ENCODE measurements at places on chromosomes 12 and 14. TPM values are rescaled to one million over a fixed set of nuclear protein-coding genes. Genes with fewer than 3 reads are reported as not detected.

DNA sequence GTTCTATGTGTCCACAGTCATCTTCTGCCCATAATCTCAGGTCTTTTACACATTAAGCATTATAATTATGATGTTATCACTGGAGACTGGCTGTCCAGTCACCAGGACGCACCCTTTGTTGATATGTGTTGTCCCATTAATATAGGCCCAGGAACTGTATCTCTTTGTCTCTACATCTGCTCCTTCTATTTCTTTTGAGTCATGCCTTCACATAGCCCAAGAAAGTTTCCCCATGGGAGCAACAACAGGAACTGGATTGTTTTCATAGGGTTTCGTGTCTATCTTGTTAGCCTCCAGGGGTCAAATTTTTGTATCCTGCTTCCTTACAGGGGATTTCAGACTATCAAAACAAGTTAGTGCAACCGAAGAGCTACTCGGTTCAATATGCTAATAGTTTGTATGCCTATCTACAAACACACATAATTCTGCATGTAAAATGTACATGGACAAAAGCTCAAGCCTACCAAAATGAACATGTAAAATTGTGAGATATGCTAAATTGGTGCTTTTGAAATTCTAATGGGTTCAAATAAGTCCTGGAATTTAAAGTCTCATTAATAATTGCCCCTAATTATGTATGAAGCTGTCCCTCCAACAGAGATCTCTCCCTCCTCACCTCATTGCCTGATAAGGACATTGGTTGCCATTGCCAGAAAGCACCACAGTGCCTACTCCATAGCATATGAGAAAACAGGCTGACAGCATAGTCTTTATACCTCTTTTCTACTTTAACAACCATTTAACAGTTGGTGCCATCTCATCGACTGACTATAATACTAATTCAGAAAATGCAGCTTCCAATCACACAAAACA lies 99.8 kb upstream of the DIO2 start:
- DNase-seq = no peak

GRCh38 chr12:75823475-75823874 lies 208.1 kb downstream of the PHLDA1 start:
- DNase-seq = no peak

GRCh38 chr12:45725631-45726602 lies 3.6 kb upstream of the ARID2 start:
- peak; percentile 42 for DNase-seq

DNA sequence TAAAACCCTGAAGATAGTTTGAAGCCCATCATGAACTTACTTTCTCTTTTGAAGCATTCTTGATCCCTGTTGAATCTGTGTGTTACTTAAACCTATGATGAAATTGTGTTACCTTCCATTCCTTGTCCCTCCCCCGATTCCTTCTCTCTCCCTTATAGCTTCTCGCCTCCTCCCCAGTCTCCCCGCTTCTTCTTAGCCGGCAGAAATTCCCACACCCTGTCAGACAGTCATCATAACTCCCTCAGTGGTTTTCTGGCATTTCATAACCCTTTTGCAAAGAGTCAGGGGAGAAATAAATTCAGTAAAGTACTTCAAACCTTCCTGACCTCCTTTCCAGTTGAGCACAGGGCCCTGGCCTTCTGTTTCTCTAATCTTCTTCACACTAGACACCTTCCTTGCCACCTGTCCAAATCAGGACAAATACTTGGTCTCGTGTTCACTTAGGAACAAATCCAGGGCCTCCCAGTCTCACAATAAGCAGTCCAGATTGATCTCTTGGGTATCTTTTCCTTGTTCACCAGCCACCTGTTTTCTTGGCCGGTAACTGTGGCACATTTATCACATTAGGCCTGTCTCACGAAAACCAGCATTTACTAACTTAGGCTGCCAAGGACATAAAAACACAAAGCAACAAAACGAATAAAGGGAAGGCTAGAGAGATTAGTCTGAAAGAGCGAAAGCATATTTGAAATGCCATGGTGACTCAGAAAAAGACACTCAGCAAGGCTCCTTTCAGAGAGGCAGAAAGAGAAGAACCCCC lies 355.9 kb downstream of the TMTC2 start:
- no peak for DNase-seq

DNA sequence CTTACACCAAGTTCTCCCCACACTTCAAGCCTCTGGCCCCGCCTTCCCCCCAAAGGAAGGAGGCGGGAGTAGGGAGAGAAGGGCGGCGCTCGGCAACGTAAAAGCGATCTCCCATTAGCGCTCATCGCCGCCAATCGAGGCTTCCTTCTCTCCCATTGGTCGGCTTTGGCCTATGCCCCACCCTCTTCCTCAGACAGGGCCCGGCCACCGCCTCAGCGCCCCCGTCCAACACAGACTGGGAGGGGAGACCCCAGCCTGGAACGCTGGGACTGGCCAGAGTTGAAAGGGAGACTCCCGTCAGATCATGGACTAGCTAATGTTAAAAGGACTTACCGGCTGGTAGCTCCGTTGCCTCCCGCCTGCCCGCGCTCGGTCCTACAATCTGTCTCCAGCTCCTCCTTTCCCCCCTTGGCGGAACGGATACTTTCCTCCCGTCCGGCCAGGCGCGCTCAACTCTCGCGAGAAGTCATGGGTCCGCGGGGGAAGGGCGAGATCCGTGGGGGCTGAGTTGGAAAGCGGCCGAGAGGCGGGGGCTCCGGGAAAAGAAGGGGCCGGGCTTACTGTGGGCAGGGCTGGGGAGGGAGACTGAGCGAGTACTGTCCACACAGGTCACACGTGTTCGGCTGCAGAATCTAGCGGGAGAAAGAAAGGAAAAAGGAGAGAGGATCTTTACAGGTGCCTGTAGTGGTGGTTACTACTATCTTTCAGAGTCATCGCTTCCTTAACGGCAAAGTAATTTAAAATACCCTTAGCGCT lies at the start of gene ATF7:
TSS of gene ATF7 (minus strand) at position 437 of the 756 bp plus-strand sequence. CDS start 25,382 bp downstream, outside the sequence.
- DNase-seq = peak; percentile 93

DNA sequence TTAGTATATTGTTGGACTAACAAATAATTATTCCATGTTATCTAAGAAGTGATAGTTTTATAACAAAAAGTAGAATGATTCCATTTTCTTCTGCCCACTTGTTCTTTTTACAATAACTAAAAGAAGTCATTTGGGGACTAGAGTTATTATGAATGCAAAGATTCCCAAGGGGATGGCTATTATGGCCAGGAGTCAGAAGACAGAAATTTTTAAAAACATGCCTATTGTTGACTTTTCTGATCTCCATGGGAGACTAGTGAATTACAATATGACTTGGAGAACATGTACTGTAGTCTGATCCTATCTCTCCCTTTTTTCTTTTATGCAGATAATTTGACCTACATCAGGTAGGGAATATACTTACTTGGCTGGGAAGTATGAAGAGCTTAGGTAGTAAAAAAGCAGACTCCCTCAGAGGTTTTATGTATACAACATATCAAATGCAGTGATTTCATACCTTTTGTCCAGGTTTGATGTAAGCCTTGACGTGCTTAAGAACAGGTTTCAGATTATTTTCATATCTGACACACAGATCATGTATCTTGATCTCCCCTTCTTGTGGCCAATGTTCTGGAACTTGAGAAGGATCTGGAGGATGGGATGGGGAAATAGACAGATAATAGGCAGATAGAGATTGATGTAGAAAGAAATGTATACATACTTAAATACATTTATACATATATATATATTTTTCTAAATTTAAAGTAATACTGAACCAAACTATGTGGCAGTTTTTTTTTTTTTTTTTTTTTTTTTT lies 41.0 kb upstream of the KCNJ8 start:
- no peak for DNase-seq

The ERP29 gene
- 189 TPM for polyA plus RNA-seq

DNA sequence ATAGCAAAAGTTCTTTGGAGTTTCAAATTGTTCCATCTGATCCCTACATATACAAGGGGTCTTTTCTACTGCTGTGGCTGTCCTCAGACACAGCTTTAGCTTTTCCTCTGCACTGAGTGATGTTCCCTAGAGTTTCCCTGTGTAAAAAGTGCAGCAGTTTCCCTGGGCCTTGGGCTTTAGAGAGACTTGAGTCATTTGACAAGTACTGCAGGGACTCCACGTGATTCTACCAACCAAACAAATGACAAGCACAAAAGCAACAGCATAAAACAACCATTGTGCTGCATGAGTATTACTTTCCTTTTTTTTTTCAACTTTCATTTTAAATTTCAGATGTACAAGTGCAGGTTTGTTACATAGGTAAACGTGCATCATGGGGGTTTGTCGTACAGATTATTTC lies 272.8 kb downstream of the PDZRN4 start:
- DNase-seq = no peak

- DNase-seq = peak; percentile 14
Observed at GRCh38 chr12:116043659-116044535, 233.6 kb downstream of the MED13L start.

DNA sequence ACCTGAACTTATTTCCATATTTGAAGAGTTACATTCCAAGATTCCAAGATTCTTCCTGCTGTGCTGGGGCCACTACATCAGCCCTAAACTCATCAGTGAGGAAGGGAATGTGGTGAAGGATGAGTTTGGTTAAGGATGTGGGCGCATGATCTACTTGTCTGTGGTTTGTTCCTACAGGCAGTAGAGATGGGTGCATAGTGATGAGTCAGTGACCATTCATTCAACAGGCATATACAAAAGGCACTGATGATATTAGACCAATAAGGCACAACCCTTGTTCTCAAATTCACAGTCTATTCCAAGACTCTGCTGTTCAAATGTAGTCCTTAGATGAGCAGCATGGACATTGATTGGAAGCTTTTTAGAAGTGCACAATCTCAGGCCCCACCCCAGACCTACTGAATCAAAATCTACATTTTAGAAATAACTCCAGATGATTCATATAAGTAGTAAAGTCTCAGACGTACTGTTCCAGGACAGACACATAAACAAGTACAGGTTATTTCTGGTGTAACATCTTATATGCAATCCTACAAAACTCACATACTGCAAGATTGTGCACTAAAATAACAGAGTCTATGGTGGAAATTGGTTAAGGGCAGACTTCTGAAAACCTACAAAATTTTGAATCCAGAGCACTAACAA lies 47.7 kb upstream of the MAP3K9 start:
- no peak for DNase-seq

The RNFT2 gene
- polyA plus RNA-seq = 3.8 TPM

DNA sequence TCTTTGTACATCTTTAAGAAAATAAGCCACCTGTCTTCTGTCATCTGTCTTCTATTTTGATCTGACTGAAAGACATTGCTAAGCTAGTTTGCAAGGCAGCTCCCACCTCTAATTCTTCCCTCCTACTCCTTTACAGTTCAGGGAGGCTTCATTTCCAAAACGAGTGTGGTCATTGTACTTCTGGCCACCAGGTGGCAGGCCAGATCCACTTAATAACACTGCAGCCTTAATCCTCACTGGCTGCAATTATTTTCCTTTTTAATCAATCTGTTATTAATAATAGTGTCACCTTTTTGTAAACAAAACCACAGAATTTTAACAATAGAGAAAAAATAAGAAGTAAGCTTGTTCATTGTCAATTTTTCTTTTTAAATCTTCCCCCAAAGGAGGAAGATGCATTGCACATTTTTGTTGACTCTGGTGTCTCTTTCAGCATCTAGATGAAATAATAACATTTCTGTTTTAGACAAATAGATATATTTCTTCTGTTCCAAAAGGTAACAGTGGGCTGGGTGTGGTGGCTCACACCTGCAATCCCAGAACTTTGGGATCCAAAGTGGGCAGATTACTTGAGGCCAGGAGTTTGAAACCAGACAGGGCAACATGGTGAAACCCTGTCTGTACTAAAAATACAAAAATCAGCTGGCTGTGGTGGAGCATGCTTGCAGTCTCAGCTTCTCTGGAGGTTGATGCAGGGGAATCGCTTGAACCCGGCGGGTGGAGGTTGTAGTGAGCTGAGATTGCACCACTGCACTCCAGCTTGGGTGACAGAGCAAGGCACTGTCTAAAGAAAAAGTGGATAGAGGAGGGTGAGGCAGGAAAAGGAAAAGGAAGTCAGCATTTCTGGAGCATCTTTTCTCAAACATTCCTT lies 23.3 kb downstream of the GABARAPL1 start:
- DNase-seq = peak; percentile 58

GRCh38 chr12:91922674-91923073 lies 223.0 kb downstream of the BTG1 start:
- no peak for DNase-seq

The LRRC43 gene
- 1.4 TPM for polyA plus RNA-seq

The ALDH2 gene
- 60.4 TPM for polyA plus RNA-seq

The RASAL1 gene
- polyA plus RNA-seq = not detected

- no peak for DNase-seq
Observed at GRCh38 chr12:57888409-57889157, 42.1 kb upstream of the CTDSP2 start.

The TPPP2 gene
- polyA plus RNA-seq = not detected

DNA sequence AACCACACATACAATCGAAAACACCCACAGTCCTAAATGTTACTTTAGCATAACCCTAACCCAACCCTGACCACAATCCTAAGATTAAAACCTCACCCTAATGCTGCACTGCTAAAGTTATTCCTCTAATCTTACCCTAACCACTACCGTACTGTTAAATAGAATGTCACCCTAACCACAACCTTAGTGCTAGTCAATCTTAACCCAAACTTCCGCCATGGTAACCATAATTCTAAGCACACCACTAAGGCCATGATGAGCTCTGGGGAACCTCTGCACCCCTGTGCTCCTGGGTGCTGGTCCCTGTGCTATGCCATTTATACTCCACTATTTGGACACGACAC lies 38.0 kb downstream of the LTBP2 start:
- no peak for DNase-seq

DNA sequence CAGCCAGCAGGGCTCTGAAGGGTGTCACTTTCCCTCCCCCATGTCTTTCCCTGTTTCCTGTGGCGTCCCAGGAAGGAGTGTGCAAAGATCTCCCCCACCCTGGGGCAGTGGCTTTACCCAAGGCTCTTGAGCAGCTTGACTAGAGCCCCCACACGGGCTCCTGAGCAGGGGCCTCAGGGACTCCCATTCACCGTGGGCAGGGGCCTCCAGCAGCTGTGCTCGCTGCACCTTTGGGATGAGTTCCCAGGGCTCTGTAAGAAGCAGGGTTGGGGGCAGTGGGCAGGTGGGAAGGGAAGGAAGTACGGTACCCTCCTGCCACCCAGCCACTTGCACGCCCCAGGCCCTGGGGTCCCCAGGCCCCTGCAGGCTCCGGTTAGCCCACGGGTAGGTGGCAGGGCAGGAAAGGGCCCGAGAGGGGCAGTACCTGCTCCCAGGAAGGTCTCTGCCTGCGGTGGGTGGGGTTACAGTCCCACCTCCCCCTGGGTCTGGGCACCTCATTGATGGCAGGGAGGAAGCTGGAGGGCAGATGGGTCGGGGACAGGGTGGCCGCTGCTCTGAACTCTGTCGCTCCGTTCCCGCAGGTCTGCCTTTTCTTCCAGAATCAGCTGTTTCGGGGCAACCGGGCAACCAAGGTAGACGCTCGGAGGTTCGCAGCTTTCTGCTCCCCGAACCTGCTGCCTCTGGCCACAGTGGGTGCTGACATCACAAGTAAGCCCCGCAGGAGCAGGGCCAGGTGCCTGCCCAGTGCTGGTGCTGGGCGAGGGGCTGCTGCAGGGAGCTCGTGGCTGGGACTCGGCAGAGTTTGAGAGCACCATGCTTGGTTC lies 13.0 kb downstream of the ASPG start:
- no peak for DNase-seq

GRCh38 chr12:109741286-109741969 lies 27.8 kb downstream of the FAM222A start:
- DNase-seq = peak; percentile 24

- DNase-seq = no peak
Observed at GRCh38 chr12:128977441-128977840, 124.2 kb downstream of the GLT1D1 start.

The STAC3 gene
- 0.63 TPM for polyA plus RNA-seq

The LRRK2 gene
- polyA plus RNA-seq = 0.08 TPM
